ENCODE measurements at places on chromosomes 5 and 9.
A peak's percentile ranks its signal among the peaks of the same experiment; 100 is the strongest.

GRCh38 chr5:96984506-96985192, 48.8 kb downstream of the LNPEP start:
- no peak for DNase-seq

DNA sequence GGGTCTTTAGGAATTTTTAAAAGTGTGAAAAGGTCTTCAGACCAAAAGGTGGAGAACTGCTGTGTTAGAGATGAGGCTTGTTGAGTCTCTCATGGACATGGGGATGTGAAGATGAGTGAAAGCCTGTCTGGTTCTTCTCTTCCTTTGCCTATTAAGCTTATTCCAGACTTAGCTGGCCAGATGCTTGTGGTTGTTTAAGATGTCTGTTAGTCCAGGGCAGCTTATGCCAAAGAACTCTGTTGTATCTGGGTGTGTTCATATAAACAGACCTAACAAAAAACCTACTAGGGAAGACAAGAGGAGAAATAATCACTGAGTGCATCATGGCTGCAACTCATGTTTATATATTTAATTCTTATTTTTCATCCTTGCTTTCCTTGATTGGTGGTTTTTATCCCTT, 57.5 kb upstream of the NCS1 start:
- no peak for DNase-seq

DNA sequence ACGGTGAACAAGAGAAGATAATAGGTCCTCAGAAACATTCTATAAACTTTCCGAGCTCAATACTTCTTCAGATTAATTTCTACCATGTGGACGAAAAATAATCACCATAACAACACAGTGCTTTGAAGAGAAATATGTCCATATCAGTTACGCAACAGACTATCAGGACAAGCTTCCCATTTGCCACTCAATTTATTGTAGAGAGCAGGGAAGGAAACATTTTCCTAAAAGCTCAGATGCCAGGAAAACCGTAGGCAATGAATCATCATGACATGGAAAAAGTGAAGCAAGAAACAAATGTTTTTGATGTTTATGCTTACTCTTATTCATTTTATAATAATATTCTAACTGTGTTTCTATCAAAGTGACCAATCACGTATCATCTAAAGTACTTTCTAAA, 87.6 kb downstream of the S1PR3 start:
- no peak for DNase-seq

DNA sequence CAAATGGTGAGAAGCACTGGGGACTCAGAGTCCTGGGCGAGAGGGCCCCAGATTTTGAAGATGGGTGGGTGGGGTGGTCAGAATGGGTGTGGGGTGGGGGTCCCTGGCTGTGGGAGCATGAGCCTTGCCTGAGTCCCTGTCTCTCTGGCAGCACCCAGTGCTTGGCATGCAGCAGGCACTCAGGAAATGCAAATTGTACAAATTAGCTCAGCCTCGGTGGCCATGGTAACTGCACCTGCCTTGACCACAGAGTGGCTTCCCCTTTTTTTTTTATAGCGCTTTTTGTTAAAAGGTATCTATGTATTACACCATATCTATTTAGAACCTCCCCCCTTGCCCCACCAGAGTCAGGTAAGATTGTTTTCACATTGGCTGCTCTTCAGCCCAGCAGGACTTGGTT, 19.2 kb upstream of the PITX1 start:
- DNase-seq: no peak

GRCh38 chr9:77575785-77576184, 72.3 kb downstream of the GNA14 start:
- peak; percentile 42 for DNase-seq

GRCh38 chr9:15244001-15244441, 63.0 kb downstream of the TTC39B start:
- no peak for DNase-seq

GRCh38 chr9:20356403-20357036, 265.8 kb downstream of the MLLT3 start:
- DNase-seq: no peak

GRCh38 chr5:40043916-40044315, 619.1 kb upstream of the DAB2 start:
- DNase-seq: no peak

DNA sequence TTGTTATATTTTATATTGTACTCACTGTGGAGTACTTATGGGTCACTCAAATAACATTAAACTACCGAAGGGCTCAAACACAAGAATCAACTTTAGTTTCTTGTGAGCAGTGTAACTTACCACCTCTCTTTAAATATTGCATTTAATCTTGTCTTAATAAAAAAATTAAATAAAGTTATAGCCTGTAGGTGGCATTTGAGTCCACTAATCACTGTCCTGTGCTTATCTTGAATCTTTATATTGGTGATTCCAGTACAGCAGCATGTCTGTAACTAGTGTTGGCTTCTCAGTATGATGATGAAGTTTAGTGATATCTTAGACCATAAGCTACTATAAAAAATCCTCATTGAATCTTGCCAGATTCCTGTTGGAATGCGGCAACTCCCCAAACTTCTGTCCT, 313.8 kb downstream of the FAM170A start:
- DNase-seq: peak; percentile 13

DNA sequence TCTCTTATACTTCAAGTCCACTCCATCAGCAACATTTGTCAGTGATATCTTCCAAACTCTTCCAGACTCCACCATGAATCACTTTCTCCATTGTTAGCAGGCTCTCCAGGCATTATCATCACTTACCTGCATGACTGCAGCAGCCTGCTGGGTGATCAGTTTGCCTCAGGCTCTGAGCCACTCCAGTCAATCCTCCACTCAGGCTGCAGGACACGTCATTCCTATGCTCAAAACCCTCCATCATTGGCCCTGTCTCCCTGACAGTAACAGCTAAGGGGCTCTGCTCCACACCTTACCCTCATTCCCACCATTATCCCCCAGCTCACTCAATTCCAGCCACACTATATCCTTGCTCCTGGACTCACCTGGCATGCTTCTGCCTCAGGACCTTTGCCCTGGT, 10.7 kb downstream of the DIRAS2 start:
- no peak for DNase-seq

DNA sequence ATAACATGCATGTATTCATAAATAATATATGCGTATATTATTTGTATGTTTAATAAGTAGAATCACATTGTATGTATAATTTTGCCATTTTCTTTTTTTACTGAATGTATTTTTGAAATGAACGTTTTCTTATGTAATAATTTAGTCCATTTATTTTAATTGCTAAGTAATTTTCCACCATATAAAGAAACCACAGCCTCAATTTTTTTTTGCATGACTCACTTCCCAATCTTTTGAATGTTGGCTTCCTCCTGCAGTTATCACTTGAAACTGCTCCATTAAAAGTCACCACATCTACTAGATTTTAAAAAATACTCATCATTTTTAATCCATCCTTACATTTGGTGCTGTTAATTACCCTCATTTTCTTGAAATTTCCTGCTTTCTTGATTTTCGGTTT, 363.3 kb upstream of the MEF2C start:
- DNase-seq: no peak

DNA sequence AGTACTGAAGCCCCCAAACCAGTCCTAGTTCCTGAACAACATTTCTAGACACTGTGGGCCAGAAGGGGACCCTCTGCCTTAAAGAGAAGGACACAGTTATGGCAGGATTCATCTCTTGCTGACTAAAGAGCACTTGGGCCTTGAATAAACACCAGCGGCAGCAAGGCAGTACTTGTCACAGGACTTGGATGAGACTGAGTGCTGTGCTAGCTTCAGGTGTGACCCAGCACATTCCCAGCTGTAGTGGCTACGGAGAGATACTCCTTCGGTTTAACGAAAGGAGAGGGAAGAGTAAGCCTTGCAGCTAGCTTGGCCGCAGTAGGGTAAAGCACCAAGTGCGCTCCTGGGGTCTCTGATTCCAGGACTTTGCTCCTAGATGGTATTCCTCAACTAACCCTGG, 10.9 kb upstream of the STX17 start:
- DNase-seq: no peak

DNA sequence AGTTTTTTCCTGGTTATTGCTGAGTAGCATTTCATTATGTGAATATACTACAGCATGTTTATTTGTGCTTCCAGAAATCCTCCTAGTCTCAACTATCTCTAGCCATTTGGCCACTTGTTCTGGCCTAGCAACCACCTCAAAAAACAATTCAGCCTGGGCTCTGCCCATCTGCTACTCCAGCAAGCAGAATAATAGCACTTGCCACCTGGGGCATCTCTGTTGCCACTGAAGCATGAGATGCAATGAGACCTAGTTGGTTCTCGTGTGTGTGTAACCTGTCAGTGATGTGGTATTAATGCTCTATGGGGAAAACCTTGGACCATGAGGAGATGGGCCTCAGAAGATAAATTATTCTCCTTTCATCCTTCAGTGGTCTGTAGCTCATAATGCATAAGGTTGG, 129.5 kb downstream of the RNF180 start:
- no peak for DNase-seq

DNA sequence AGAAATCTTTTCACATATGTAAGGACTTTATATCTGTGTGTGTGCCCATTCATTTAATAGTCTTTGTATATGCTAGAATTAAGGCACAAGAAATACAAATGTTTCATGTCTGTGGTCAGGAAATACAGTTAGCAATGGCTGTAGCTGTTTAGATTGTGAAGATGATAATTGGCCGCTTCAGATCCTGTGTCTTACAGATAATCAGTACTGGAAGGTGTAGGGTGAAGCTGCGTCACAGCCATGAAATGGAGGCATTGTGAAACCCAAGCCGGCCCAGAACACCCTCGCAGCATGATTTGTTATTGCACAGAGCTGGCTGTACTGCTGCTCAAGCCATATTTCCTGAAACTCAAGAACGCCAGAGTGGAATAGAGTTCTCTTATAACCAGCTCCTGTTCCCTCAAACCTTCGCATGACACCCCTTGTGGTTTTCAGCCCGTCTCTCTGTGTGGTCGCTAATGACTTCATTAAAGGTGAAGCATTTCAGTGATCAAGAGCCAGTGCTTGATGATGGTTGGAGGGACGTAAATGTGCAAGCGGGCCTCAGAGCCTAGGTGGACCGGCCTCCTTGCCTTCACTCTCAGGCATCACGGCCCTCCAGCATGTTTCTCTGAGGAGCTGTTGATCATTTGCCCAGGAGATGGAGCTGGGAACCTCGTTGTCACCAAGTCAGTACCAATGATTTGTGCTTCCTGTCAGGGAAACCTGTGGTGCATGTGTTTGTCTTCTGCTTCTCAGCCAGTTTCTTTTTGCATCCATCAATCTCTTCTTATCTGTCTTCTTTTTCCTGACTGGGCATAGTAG, 80.1 kb downstream of the F2RL2 start:
- DNase-seq: no peak

DNA sequence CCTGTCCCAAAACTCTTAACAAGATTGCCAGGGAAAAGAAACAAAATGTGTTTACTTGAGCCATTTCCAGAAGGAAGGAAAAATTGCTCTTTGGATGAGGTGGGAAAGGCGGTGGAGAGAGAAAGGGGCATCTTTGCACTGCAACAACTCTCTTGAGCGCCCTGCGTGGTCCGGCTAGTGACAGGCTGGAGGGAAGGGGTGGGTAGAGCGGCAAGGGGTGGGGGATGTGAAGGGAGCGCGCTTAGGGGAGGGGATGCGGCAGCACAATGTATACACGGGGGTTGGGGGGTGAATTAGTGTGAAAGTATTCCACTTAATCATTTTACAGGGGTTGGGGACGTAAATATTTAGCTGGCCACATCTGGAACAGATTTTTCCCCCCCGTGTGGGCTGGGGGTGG, 1.3 kb downstream of the FGF10 start:
- DNase-seq: no peak

DNA sequence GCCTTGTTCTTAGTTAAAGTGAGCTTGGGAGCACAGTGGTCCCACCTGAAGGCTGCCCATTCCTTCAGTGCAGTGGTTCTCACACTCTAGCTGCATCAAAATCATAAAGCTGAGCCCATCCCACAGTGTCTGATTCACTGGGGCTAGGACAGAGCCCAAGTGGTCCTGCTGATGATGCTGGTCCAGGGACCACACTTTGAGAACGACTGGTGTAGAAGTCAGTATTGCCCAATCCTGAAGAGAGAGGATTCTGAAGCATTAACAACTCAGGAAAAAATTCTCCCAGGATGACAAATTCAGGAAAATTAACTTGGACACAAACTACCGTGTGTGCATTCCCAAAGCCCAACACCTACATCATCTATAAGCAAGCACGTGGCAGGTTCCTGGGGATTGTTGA, 176.2 kb downstream of the GABBR2 start:
- no peak for DNase-seq

- no peak for DNase-seq
These were observed 2.3 kb downstream of the F2RL1 start for GRCh38 chr5:76821136-76821535.

DNA sequence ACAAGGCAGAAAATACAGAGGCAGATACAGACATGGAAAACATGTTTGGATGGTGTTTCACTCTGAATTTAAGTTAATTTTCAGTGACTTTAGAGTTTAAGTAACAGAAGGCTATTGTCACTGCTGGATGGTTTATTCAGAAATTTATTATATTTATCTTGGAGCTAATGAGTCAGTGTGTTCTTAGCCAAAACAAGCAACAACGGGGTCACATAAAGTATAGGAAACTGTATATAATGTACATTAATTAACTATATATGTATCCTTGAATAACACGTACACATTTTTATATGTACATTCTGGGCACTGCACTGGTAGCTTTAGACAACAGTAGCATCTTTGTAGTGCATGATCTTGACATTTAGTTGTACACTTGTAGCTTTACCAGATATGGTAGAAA, 30.7 kb downstream of the CYLC2 start:
- no peak for DNase-seq

GRCh38 chr9:127971357-127972235, 9.2 kb downstream of the EEIG1 start:
- no peak for DNase-seq

- no peak for DNase-seq
These were observed 1864.8 kb downstream of the MAT2B start for GRCh38 chr5:165370233-165370632.

DNA sequence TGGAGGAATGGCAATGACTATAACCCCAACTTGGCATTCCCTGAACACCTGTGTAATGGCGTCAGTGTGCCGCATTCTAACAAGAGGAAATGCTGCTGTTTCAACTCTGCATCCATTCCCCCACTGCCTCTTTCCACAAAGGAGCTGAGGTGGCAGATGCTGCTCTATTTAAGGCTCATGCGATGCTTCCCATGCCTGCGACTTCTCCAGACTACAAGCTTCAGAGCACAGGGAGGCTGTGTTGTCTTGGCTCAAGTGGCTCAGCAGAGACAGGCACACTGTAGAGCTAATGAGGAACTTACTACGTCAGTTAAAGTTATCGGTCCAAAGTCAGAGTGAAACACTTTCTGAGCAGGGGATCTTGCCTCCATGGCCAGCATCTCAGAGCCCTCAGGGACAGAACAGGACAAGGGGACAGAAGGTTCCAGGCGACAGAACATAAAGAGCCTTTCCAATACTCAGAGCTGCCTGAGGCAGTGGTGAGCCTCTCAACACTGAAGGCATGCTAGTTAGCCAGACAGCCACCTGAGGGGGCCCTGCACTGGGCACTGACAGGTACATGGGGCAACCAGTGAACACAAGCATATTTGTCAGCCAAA, 21.8 kb downstream of the TNIP1 start:
- DNase-seq: peak; percentile 76
